ENCODE measurements at places on chromosomes 7 and 10.

- no peak for DNase-seq
Observed at GRCh38 chr10:113033991-113034390, 83.9 kb downstream of the TCF7L2 start.

GRCh38 chr7:2480070-2480408 lies 3.8 kb upstream of the GRIFIN start:
- no peak for DNase-seq

DNA sequence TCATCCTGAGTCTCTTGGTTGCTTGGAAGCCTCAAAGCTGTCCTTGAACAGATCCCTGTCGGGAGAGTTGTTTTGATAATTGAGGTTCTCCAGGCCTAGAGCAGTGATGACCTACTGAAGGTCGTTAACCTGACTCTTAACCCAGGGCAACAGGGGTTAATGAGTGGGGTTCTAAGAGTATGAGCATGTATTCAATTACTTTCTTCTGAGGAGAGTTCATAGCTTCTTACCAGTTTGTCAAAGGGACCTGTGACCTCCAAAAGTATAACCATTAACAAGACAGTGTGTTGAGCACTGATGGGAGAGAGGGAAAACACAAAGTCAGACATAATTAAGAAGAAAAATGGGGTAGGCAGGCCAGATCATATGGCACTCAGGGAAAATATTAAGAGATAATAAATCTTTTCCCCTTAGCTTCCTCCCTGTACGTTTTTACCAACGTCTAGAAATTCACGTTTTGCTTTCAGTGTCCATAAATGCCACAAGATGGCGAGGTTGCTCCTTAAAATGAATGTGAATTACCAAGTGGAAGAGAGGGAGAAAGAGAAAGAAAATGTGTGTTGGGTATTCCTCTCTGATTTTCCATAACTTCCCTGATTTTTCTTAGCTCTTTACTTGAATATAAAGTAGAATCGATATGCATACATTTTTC lies 97.6 kb downstream of the SUGCT start:
- DNase-seq, result no peak

DNA sequence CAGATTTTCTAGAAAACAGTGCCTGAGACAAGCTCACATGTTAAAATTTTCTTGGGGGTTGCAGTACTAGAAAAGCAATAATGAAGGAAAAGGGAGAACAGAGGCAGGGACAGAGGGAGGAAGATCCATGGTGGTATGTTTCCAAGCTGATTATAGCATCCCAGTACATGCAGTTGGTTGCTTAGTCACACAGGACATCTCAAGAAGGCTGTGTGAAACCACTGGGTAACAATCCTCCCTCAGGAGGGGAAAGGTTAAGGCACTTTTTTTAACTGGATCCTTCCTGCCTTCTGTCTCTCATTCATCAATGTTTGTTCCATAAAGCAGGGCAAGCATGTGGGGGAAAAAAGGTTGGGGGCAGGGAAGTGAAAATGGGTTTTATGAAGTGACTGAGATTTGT lies 6.1 kb upstream of the IMMP2L start:
- DNase-seq, result no peak

- no peak for DNase-seq
Observed at GRCh38 chr10:29733323-29733722, 98.6 kb upstream of the SVIL start.

DNA sequence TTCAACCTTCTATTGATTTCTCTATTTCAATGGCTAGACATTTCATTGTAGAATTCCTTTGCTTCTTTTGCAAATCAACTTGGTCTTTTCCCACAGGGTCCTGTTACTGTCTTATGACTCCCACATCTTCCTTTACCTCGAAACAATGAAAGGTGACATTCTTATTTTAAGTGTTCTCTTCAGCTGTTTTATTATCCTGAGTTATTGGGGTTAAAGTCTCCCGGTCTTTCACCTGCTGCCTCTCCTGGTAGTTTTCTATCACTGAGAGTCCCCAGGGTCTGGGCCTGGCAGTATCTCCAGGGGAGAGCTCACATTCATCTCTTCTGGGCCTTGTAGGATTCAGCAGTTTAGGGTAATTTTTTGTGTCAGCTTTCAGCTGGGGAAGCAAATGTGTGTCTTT lies 95.8 kb downstream of the HECW1 start:
- no peak for DNase-seq

- no peak for DNase-seq
Observed at GRCh38 chr7:41002741-41003610, 699.9 kb downstream of the INHBA start.

- DNase-seq, result no peak
Observed at GRCh38 chr7:132935608-132936007, 146.3 kb downstream of the CHCHD3 start.

GRCh38 chr10:75429159-75429827 lies 2.1 kb upstream of the LRMDA start:
- DNase-seq, result no peak

Measured in T-helper 22 cell (primary cell).